Stimulated activated memory B cell treated with anti-CD40 and anti-IgM and Interleukin-4, amounts not matched to agents 10 μg/mL and 1 μg/mL and 100 μg/mL, for 72 hours (primary cell): ENCODE measurements at places on chromosomes 13 and 19.

DNA sequence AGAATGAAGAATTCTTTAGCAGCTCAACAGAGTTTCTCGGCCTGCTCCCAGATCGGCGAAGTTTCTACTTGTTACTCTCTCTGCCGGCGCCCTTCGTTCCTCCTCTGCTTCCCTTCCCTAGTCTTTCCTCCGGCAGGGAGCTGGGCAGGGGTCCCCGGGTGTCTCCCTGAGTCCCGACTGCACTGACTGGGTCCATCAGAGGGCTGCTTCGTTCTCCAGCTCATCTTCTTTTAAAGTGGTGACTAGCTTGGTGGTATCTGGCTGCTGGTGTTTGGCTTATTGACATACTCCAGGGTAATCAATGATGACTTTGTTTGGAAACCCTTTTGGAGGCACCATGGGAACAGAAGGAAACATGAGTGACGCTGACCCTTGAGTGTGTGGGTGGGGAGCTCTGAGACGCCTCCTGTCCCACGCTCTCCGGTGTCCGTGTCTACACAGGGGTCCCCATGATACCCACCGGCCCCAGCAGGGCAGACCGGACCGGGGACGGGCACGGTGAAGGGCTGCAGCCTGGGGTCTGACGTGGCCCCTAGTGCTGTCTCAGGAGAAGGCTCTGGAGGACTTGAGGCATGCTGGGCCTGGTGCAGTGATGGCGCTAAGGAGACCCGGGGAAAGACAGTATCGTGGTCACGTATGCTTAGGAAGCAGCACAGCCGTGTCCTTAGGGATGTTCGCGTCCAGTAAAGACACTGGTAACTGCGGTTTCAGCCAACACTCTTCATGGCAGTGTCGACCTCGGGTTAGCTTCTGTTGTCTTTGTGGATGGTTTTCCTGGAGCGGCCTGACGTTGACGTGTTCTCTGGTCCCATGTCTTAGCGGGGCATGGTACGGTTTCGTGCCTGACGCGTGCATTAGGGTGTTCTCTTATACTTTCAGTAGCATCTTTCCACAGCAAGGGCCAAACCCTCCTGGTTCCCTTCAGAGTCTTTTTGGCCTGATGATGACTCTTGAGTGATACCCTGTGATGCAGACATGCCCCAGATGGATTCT lies 23.8 kb downstream of the NAXD start:
- ATAC-seq = no peak

DNA sequence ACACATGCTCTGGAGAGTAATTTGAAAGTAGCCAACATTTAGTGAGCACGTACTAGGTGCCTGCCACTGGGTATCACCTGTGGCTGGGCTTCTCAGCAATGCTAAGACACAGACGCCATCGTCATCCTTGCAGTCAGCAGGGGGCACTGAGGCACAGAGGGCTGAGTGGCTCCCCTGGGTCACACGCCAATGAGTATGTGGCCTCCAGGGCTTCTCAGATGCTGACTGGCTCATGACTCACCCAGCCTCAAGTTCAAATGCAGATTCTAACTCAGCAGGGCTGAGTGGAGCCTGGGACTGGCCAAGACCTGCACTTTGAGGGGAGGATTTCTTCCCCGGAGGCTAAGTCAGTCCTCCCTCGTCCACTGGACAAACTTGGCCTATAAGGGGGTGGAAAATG lies 115.1 kb upstream of the CACNA1A start:
- peak; percentile 61 for ATAC-seq

DNA sequence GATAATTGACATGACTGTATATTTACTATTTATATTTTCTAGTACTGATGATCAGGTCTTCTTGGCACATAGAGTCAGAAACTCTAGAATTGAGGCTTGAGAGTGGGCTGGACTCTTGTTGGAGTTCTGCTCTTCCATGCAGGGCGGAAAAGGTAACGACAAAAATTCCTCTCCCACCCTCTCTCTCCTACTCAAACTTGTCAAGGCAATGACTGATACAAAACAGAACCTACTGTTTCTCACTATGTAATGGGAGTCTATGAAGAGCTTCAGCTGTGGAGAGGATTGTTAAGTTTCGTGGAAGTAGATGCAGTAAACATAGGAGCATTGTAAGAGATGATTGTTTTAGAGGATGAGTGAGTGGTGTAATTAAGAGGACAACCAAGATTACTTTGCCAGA lies 8.8 kb downstream of the EDNRB start:
- ATAC-seq = no peak

DNA sequence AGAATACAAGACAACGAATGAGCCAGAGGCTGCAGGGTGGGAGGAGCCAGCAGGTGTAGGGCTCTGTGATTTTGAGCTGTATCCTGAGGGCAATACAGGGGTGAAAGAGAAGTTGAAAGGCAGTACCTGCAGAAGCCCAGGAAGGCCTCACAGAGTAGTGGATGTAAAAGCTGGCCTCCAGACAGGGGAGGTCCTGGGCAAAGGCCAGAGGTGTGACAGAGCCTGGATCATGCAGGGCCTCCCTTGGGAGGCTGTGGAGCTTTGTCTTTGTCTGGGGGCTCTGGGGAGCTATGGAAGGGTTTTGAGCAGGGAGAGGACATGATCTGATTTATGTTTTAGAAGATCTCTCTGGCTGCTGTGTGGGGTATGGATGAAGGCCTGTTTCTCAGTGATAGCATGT lies 2.7 kb downstream of the MEGF8 start:
- ATAC-seq = no peak

DNA sequence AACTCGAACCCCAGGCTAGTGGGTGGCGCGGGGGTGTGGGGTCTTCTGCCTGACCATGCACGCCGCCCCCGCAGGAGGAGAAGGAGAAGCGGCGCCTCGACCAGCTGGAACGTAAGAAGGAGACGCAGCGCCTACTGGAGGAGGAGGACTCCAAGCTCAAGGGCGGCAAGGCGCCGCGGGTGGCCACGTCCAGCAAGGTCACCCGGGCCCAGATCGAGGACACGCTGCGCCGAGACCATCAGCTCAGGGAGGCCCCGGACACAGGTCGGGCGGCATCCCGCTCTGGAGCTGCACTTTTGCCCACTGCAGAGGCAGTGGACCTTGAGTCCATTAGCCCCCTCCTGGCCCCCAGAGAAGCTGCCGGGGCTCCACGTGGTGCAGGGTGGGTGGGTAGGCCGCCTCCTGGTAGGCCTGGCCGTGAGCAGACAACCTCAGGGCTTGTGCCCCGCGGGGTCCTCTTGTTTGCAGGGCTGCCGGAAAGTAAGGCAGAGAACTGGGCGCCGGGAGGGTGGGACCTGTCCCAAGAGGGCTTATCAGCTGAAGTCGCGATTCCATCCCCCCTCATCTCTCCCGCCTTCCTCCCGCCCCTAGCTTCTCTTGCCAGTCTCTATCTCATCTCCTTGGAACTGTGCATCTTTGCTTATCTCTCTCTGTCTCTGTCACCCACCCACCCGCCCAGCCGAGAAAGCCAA lies 9.9 kb downstream of the CCDC124 start:
- ATAC-seq = no peak

GRCh38 chr13:18212873-18213272 lies 968.8 kb downstream of the TUBA3C start:
- peak; percentile 68 for ATAC-seq

GRCh38 chr19:18161636-18162002 lies 8.7 kb downstream of the PIK3R2 start:
- no peak for ATAC-seq

- ATAC-seq = no peak
These were observed 3.8 kb upstream of the ACTL9 start for GRCh38 chr19:8702350-8702749.

GRCh38 chr13:112938680-112939079 lies 30.3 kb upstream of the MCF2L start:
- no peak for ATAC-seq

DNA sequence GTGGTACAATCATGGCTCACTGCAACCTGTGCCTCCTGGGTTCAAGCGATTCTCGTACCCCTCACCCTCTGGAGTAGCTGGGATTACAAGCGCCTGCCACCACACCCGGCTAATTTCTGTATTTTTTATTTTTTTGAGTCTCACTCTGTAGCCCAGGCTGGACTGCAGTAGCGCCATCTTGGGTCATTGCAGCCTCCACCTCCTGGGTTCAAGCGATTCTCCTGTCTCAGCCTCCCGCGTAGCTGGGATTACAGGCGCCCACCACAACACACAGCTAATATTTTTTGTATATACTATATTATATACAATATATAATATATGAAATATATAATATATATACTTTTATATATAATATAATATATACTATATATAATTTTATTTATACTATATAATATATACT lies 52.5 kb downstream of the COLGALT1 start:
- ATAC-seq = no peak

GRCh38 chr13:111409413-111409812 lies 89.0 kb downstream of the TEX29 start:
- no peak for ATAC-seq

- ATAC-seq = no peak
These were observed 264.4 kb downstream of the UQCRFS1 start for GRCh38 chr19:28948566-28948965.

DNA sequence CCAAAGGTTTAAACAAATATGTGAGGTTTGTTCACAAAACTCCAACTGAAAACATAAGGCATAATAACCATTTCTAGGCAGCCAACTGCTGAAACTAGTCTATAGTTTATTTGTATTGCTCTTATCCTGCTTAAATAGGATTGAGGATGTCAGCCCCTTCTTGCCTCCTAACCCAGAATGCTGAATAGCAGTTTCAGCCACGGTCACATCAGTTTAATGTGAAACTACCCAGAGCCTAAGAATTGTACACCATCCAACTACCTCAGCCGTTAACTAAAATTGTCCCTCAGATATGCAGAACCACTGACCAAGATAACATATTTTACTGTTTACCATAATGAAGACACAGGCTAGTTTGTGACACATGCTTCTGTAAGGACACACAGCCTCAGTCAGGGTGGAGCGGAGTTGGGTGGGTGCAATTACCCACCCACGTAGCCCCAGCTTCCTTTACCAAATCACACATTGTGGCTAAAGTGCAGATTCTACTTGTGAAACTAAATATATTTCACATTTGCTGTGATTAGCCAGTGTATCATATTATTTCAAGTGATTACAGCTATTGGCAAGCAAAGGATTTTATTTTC lies 259.9 kb downstream of the EFNB2 start:
- ATAC-seq = no peak

GRCh38 chr13:28342251-28342650 lies 152.7 kb downstream of the FLT1 start:
- ATAC-seq = no peak

DNA sequence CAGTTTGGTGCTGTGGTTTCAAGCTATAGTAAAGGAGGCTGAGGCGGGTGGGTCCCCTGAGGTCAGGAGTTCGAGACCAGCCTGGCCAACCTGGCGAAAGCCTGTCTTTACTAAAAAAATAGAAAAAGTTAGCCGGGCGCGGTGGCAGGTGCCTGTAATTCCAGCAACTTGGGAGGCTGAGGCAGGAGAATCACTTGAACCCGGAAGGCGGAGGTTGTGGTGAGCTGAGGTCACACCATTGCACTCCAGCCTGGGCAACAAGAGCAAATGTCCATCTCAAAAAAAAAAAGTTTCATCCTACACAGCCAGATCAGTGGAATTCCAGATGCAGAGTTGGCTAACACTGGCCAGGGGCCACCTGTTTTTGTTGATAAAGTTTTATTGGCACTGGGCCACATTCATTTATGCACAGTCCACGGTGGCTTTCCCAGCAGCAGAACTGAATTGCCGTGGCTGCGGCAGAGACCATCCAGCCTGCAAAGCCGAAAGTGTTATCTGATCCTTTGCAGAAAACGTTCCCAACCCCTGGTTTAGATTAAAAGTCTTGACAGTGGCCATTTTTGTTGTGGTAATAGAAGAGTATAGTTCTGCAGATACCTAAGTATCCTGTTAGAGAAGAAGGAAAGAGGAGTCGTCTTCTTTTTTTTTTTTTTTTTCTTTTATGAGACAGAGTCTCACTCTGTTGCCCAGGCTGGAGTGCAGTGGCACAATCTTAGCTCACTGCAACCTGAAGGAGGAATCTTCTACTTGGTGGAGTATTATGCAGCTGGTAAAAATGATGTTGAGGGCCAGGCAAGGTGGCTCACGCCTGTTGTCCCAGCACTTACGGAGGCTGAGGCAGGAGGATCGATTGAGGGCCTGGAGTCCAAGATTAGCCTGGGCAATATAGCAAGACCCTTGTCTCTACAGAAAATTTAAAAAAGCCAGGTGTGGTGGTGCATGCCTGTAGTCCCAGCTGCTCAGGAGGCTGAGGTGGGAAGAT lies 8.7 kb downstream of the NCLN start:
- ATAC-seq = no peak

DNA sequence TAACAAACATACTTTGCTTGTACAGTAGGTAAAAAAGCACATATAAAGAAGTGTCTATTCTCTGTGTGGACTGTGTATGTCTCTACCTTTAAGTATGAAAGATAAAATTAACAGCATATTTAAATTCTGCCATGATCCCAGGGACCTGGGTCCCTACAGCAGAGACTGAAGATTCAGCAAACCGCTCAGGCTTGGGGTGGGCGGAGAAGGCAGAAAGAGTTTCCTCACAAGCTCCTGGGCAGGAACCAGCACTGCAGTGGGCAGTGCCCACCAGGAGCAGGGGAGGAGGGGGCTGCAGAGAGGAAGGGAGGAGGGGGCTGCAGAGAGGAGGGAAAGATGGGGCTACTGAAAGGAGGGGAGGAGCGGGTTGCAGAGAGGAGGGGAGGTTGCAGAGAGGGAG lies 44.6 kb upstream of the GRTP1 start:
- no peak for ATAC-seq

- no peak for ATAC-seq
These were observed 5.8 kb upstream of the HSPH1 start for GRCh38 chr13:31167490-31167889.

DNA sequence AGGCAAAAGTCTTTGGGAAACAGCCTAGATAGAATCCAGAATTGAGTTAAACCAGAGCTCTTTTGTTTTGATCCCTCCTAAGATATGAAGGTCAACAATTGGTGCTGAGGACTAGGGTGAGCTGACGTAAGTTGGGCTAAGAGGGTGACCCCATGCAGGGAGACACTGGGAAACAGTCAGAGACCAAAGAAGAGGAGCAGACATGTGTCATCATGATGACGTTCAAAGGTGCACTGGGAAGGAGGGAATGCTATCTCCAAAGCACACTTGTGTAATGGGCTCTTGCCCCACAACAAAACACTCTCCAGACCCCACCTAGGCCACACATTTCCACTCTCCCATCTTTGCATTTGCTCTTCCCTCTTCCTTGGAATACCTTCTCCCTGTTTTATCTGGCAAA lies 481.4 kb downstream of the COG6 start:
- no peak for ATAC-seq

GRCh38 chr19:12331211-12331941 lies 2.1 kb downstream of the ZNF563 start:
- ATAC-seq = peak; percentile 89

- peak; percentile 57 for ATAC-seq
These were observed 73.1 kb upstream of the MTIF3 start for GRCh38 chr13:27523346-27524073.

- ATAC-seq = no peak
These were observed 972.1 kb downstream of the SLITRK5 start for GRCh38 chr13:88643233-88643632.

- peak; percentile 41 for ATAC-seq
These were observed 197.4 kb downstream of the RGCC start for GRCh38 chr13:41654796-41655195.

GRCh38 chr13:61470786-61471185 lies 55.1 kb upstream of the PCDH20 start:
- no peak for ATAC-seq
